ENCODE measurements at places on chromosomes 3 and 15.

DNA sequence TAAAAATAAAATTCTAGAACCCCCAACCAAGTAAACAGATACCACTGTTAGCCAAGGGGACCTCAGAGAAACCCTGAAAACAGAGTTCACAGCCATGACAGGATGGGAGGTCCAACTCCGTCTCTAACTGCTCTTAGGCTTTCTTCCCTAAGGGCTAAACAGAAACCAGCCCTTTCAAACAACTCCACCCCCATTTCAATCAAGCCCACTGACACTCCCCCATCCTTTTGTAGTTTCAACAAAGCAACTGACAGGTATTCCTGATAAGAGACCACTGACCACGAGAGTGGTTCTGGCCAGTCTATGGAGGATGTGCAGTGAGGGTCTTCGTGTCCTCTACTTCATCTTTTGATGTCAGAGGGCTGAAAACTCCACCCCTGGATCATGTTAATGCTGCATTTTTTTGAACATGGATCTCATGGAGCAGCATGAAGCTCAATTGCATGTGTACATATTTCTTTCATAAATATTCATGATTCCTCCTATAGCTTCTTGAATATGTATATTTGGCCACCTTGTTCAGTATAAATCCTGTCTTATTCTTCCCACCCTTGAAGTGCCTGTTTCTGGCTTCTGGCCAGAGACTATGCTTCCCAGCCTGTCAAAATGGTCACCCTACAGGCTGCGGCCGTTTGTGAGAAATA, 222.6 kb downstream of the OSBPL10 start:
- DNase-seq, result no peak

DNA sequence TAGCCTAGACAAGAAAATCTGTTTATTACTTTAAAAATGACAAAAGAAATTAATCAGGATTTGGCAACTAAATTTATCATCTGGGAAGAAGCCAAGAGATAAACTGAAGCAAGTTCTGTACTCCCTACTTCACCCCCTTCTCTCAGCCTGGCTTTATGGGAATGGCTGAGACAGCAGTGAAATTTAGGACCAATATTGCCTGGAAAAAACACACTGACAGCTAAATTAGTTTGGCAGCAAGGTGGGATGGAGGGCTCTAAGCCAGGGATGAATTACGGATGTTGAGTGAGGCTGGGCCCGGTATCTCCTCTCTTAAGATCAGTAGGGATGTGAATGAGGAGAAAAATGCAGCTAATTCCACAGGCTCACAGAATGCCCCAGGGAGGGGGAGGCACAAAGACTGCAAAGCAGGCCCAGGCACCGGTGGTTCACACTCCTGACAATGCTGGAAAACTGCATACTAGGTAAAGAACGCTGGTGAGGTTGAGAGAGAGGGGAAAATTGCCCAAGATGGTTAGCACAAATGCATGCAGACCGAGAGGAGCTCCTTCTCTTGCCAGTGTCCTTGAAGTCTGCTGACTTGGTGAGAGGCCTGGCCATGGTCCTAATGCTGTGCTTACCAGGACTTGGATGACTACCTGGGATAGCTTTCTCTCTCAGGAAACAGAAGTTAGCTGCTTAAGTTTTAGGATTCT, 89.0 kb downstream of the WDR76 start:
- no peak for DNase-seq

GRCh38 chr3:5192571-5193365, 5.3 kb downstream of the EDEM1 start:
- DNase-seq, result no peak

- peak; percentile 88 for DNase-seq
Observed at GRCh38 chr3:130850044-130850797, 43.7 kb upstream of the ATP2C1 start.

DNA sequence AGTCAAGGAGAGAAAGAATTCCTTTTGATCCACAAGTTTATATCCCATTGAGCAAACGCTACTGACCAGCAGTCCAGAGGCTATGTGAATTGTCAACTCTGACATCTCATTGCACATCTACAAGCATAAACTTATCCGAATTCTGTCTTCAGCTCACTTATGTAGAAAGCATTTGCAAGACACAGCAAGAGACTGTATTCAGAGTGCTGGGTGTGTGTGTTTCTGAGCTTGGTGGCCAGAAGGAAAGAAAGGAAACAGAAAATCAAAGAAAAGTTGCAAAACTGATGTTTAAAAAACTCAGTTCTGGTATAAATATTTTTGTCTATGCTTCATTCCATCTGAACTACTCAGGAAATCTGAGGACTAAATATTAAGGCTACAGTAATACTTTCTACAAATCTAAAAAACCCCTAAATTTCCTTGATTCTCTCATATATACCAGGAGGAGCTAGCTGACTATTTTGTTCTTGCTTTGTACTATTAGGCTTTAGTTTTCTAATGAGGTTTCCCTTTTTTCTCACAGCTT, 45.5 kb downstream of the LSAMP start:
- DNase-seq, result no peak

- no peak for DNase-seq
Observed at GRCh38 chr3:36166477-36166876, 213.8 kb upstream of the STAC start.

- no peak for DNase-seq
Observed at GRCh38 chr3:118863731-118864322, 170.8 kb downstream of the IGSF11 start.

GRCh38 chr3:110265302-110265701, 806.3 kb upstream of the NECTIN3 start:
- no peak for DNase-seq

GRCh38 chr15:47206358-47206978, 510.8 kb upstream of the SEMA6D start:
- no peak for DNase-seq

GRCh38 chr15:50119063-50120040, at the start of gene ATP8B4:
Gene ATP8B4, minus strand, starts transcription at chr15:50119233. Its CDS starts 12,267 bp downstream, at chr15:50106966.
- no peak for DNase-seq

DNA sequence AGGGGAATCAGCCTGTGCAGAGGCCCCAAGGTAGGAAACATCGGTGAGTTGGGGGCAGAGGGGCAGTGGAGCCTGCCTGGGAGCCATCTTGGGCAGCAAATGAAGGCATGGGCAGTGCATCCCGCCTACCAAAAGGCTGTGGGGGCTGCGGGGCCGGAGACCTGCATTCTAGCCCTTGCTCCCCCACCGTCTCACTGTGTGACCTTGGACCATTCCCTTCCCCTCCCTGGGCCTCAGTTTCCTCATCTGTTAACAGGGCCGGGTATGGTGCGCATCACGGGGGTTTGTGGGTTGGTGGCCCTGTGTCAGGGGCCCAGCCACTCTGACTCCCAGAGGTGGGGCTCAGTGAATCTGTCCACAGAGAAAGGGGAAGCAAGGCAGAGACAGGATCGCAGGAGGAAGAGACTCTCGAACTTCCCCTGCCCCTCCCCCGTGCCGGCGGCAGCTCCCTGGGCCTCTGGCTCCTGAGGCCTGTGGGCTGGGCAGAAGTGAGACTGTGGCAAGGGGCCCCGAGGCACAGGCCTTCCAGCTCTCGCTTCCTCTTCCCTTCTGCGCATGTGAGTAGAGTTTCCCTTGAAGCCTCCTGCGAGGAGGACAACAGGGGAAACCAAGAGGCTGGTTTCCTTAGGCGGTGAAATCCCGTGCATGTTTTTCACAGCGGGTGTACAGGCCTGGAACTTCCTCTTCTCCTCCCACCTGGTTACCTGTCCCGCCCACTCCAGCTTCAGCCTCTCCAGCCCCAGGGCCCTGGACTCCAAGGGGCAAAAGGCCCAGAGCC, 42.9 kb downstream of the IDH2 start:
- DNase-seq, result no peak

GRCh38 chr15:65032801-65033537, 3.5 kb upstream of the MTFMT start:
- peak; percentile 57 for DNase-seq

DNA sequence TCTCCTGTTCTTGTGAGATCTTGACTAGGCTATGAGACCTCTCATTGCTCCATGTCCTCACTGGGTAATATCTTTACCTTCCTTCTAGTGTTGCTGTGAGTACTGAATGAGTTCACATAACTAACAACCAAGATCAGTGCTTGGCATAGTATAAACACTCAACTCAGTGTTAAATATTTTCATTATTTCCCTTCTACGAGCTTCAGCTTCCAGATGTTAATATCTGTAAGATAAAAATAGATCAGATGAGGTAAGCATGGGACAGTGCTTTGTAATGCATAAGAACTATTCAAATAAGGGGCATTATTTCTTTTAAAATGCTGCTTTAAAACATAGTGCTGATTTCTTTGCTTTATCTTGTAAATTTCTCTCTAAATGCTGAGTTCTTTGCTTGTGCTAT, 130.8 kb downstream of the DIPK2A start:
- DNase-seq, result no peak

Measured in foreskin melanocyte (primary cell).